Muscle of leg (tissue), 16 donors: ENCODE measurements at places on chromosomes 16 and 17. TPM values are rescaled to one million over a fixed set of nuclear protein-coding genes. Genes with fewer than 3 reads are reported as not detected.

GRCh38 chr17:82985973-82986372 lies 93.4 kb upstream of the METRNL start:
- peak; percentile 49 for DNase-seq

- DNase-seq, result no peak
Measured at GRCh38 chr17:65985571-65985970, 206.4 kb downstream of the CEP112 start.

Gene TBC1D3K
- total RNA-seq, result not detected

Gene GPS2
- 34.7 TPM for total RNA-seq

DNA sequence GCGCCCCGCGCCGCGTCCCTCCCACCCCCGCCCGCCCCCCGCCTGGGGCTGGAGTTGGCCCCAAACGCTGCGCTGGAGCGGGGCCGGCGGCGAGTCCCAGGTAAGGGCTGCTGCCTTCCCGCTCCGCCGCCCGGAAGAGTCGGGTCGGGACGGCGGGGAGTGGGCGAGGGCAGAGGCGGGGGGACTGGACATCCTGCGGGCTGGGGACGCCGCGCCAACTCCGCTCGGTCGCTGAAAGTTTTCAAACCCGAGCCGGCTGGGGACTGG lies 469 bp downstream of the GPRC5C start:
- no peak for DNase-seq

Gene KIF2B
- not detected for total RNA-seq

DNA sequence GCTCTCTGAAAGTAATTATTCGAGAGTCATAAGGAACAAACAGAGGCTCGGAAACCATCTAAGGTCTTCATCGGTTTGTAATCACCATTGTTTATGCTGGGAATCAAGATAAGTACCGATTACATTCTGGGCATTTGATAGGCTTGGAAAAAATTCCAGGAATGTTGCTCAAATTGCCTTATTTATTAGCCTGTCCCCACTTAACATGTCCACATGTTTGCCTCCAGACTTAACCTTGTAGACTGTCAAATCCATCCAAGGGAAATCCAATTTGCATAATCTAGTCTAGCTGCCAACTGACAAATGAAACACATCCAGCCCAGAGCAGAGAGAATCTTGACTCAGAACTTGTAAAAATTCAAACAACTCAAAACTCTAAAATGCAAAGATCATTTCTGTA lies 51.3 kb upstream of the TMC5 start:
- peak; percentile 19 for DNase-seq

Gene EMC6
- total RNA-seq, result 16.8 TPM

DNA sequence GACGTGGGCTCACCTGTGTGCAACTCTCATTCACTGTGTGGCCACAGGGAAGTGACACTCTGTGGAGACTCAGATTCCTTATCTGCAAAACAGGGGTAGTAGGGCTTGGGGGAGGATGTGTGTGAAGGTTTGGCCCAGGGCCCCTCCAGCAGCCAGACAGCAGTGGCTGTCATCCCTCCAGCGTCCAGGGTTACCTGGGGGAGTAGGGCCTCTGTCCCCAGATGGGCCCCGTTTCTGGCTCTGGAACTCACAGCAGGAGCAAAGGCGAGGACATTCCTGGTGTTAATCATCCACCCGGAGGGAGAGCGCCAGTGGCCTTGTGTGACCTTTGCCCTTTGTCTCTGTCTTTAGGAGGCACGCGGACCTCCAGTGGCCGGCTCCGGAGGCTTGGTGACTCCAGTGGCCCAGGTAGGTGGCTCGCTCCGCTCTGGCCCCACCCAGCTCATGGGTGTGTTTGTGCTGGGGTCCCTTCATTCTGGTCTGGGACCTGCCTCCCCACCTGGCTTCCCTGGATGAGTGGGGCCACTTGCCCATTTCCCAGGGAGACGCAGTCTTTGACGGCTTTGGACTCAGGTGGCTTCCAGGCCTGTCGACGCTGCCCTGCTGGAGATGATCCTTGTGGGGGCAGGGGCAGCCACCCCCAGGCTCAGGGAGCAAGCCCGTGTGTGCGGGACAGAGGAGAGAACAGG lies 166.2 kb downstream of the SEC14L1 start:
- DNase-seq, result no peak

DNA sequence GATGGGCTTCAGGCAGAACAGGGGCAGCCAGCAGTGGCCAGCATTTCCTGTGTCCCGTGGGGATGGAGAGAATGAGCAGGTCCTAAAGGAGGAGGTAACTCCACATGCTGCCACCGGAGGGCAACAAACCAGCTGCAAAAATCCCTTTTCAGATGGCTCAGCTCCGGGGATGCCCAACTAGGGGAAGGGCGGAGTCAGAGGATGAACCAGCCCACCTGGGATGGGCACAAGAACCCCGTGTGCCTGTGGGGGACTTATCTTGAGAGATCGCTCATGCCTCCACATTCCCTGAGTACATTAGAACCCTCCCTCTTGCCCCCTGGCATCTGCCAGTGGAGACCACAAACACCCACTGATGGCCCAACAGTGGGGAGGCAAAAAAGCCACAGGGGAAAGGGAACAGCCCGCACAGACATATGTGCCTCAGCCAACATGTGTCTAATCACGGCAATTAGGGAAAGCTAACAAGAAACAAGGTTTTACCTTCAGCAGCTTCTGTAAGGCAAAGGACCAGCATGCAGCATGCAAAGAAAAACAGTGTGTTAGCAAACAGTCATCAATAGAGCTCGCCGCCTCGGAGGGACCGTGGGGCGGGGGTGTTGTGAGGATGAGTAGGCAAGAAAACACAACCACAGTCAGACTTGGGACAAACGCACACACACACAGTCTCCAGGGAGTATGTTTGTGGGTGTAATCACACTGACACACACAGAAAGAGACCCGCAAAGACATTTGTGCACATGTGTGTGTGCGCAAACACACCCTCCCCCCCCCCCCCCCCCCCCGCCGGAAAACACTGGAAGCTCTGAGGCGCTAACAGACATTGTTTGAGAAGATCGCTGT lies 64.0 kb downstream of the MYO18A start:
- no peak for DNase-seq

GRCh38 chr16:75479421-75479990 lies 15.0 kb upstream of the TMEM170A start:
- no peak for DNase-seq

DNA sequence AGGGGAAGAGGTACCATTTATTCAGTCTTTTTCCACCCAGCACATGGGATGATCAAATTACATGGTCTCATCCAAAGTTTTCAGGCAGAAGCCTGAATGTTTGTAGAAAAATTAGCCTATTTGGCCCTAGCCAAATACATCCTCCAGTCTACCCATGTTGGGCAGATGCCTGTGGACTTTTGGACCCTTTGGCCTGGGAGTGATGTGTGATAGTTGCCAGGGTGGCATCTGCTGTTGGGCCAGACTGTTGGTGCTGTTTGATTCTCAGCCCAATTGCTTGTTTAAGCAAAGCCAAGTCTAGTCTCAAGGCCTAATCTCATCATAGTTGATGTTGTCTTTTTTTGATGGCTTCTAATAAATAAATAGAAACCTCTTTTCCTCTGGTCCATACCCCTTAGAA lies 419.0 kb downstream of the CDH13 start:
- DNase-seq, result peak; percentile 32

DNA sequence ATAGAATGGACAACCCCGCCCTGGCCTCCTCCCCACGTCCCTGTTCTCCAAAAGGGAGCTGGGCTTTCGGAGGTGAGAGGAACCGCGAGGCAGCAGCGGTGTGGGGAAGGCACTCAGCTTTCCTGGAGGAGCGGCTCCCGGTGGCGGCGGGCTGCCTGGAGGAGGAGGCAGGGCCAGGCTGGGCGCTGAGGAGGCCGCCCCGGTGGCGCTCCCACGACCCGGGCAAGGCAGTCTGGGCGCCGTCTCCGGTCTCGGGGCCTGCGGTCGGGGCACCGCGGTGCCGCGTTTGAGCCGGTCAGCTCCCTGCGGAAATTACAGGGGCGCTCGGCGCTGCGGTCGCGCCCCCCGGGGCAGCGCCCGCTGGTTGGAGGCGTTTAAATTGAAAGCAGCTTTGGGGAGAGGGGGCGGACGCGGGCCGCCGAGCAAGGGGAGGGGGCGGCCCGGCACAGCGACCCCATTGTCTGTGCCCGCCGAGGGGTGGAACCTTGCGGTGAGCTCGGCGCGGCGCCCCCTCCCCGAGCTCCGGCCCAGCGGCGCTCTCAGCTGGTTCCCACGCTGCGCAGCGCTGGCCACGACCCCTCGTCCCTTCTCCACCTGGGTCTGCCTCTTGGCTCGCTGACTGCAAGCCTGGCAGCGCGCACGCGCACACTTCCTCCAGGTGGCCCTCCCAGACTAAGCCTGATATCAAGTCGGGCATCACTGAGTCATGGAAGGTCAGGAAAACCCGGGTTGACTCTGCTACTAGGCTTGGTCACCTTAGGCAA lies 58.7 kb upstream of the DLX4 start:
- DNase-seq, result no peak

- no peak for DNase-seq
Measured at GRCh38 chr16:81405702-81406113, 38.9 kb upstream of the CMIP start.

Gene ZSCAN10
- 0.13 TPM for total RNA-seq

GRCh38 chr17:30965686-30966085 lies 5.2 kb upstream of the RNF135 start:
- DNase-seq, result no peak

Gene GPRC5C
- 56.0 TPM for total RNA-seq

DNA sequence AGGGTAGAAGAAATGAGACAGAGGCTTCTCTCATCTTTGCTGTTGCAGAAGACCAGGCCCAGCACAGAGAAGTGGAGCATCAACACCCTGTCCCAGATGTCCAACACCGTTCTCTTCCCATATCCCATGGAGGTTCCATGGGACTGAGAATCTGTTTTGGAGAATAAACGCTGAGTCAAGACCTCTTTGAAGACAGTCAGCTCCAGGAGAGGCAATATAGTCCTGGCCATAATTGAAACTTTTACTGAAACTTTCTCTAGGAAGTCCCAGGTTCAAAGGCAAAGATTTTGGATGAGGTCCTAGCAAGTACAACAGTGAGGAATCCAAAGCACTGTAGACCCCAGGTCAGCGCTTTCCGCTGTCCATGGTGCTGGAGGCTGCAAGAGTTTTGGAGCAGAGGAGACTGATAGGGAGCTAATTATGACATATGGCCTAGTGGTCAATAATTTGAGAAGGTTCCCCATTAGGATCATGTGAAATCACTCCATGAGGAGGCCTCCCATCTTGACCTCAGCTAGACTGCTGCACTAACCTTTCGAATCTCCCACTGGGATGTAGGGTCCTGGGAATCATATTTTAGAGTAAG lies 36.0 kb downstream of the OSBPL7 start:
- DNase-seq, result peak; percentile 61

Gene SDK2
- 18.8 TPM for total RNA-seq

Gene EVPLL
- total RNA-seq, result not detected

DNA sequence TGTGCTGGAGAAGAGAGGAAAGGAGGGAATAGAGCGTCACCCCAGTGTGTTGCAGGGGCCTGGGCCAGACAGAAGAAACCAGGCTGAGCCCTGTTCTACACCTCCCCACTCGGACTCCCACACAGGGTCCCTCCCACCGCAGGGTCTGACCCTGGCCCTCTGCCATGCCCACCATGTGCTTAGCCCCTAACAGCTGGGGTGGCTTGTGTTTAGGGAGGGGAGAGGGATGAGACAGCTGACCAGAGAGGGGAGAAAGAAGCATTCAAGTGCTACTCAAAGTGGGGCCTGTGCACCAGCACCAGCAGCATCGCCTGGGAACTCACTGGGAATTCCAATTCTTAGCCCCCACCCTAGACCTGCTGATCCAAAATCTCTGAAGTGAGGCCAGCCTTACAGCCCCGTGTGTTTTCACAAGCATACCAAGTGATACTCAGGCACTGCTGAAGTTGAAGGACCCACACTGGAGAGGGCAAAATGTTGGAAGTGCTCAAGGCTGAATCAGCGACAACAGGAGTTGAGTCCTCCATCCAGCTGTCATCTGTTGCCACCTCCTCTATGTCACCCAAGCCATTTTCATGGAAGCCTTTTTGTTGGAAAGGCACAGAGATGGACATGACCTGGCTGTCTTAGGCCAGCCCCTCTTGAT lies 47.0 kb downstream of the FZD2 start:
- peak; percentile 73 for DNase-seq

DNA sequence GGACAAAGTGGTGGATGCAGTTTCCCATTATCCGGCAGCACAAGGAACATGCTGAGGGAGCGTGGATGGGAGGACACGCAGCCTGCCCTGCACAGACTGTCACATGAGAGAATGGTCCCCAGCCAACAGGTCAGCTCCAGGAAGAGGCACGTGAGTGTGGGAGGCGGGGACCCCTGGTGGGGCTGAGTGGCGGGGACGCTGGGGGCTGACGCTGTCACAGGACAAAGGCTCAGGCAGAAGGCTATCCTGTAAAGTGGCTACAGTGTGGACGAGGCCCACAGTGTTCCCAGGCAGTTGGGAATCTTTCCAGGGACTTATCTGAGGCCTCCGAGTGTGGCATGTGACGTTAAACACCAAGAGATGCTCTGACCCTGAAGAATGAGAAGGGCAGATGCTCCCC lies 30.4 kb downstream of the MBTPS1 start:
- DNase-seq, result no peak

DNA sequence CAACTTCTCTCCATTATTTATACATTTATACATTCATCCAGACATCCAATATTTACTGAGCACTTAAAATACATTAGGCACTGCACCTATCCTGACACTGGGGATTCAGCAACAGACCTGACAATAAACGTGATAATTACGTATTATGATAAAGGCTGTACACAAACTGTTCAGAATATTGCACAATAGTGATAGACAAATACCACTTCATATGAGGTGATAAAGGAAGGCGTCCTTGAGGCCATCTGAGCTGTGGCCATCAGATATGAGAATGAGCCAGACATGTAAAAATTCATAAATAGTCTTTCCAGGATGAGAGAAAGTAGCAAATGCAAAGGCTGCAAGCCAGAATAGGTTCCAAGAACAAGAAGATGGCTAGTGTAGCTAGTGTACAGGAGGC lies 8.6 kb downstream of the USP32 start:
- no peak for DNase-seq

- DNase-seq, result peak; percentile 94
Measured at GRCh38 chr17:307741-308507, 44.7 kb downstream of the RPH3AL start.

- DNase-seq, result no peak
Measured at GRCh38 chr16:69307856-69308255, 3.3 kb upstream of the VPS4A start.

Gene ZC3H18
- 9.2 TPM for total RNA-seq

Gene TBC1D3C
- total RNA-seq, result not detected

DNA sequence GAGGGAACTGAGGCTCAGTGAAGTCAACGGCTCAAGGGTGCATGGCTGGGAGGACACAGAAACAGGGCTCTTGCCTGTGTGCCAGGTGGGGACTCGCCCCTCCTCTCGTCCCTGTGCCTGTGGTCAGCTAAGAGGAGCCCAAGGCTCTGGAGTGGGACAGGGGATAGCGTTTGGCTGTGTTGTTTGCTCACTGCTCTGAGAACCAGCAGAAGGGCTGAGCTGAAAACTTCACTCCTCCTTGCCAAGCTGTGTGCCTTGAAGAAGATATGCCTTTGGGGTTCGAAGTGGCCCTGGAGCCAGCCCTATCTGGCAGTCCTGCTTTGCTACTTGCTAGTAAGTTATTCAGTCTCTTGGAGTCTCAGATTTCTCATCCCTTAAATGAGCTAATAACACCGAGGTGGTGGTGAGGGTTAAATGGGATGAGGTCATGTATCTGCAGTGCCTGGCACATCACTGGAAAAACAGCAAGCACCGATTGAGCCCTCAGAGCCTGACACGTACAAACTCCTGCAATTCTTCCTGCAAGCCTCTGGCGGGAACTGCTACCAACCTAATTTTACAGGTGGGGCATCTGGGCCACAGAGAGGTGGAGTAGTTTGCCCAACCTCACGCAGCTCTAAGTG lies 17.7 kb downstream of the FOXL1 start:
- no peak for DNase-seq

- DNase-seq, result no peak
Measured at GRCh38 chr16:65967376-65967775, 399.1 kb upstream of the CDH5 start.

Gene KIF19
- 1.6 TPM for total RNA-seq

GRCh38 chr16:56625943-56626654 lies 518 bp downstream of the MT1E start:
- peak; percentile 77 for DNase-seq
